Activated CD4-positive, CD25-positive, alpha-beta regulatory T cell (primary cell): ENCODE measurements at places on chromosomes 3 and 15.

- DNase-seq, result no peak
Observed at GRCh38 chr3:127184870-127185216, 8.1 kb upstream of the PRR23E start.

DNA sequence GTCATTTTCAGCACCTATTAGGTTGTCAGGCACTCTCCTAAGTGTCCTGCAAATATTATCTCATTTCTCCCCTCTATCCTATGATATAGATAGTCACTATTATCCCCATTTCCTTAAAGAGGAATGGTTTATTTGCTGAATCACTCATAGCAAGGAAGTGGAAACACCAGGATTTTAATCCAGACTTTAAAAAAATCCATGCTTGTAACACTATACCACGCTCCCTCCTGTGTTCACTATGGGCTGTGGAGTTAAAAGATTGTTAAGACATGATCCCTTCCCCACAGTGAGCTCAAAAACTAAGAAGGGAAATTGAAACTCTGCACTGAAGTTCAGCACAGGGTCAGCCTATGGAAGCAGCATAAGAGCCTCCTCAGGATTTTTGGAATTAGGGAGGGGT lies 60.2 kb downstream of the TMEM39A start:
- no peak for DNase-seq

DNA sequence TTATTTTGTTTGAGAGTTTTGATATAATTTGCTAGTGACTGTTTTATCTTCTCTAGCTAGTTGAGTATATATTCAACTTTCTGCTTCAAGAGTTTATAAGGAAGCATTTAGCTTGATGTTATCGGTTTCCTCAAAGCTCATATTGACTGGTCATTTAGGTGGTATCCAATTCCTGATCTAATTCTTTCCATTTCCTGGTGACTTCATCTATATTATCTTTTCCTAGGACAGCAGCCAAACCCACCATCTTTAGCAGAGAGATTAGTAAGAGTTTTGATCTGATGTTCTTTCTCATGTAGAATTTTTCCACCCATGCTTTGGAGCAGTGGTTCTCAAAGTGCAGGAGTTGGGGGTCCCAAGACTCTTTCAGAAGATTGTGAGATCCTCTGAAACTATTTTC lies 148.6 kb upstream of the STT3B start:
- no peak for DNase-seq

GRCh38 chr3:192834428-192834827 lies 83.2 kb downstream of the MB21D2 start:
- DNase-seq, result no peak

- no peak for DNase-seq
Observed at GRCh38 chr15:39442898-39443297, 138.0 kb upstream of the THBS1 start.

GRCh38 chr3:132783152-132783551 lies 60.9 kb upstream of the NPHP3 start:
- no peak for DNase-seq

GRCh38 chr3:23761440-23761896 lies 44.3 kb upstream of the UBE2E1 start:
- DNase-seq, result no peak

DNA sequence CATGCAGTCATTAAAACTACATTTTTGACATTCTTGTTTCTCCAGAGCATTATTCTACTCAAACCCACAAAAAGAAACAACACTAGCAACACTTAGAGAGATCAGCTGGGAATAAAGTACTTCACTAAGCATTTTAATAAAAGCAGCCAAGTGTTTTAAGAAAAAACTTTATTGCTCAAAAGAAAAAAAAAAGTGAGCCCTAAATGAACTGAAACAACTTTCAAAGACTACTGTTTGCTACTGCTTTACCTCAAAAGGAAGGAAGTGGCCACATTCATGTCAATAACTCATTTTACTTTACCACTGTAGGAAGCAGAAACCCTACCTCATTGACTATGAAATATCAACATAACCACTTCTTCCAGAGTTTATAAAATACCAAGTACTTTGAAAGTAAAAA lies 91.3 kb downstream of the UACA start:
- no peak for DNase-seq

DNA sequence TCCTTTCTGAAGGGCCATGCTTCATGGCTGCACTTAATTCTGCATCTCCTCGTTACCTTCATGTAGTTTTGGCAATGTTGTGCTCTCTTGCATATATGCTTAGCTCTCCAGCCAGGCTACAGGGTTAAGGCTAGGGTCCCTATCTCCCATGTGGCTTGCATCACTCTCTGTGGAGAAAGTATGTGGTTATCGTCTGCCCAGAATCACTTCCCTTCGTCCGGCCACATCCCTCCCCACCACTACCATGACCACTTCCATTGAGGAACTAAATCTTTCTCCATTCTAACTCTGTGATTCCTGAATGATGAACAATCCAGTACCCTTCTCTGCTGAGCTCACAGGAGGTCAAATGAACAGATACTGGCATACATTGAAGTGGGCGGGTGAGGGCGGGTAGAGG lies 34.0 kb downstream of the WWTR1 start:
- DNase-seq, result no peak

DNA sequence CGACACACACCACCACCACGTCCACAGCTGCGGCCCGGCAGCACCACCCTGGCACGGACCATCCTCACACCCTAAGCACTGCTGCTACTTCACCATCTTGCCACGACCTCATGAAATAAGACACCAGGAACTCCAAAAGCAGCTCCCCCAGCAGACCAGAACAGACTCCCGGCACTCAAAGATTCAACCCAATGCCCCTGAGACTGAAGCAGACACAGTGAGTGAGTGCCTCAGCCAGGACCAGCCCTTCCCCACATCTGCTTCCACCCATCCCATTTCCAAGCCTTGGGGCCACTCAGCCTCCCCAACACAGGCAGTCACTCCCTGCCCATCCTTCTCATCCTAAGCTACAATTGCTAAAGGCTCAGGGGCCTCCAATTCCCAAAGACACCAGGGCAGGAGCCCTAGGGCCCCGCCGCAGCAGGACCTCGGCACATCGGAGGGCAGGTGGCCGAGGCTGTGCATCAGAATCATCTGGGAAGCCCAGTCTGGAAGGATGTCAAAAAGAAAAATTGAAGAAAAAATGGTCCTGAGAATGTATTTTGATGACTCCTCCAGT lies 18.4 kb upstream of the OCA2 start:
- DNase-seq, result no peak

GRCh38 chr3:179852142-179852905 lies 184.4 kb downstream of the PEX5L start:
- no peak for DNase-seq

- no peak for DNase-seq
Observed at GRCh38 chr3:114034211-114034610, 22.1 kb downstream of the CCDC191 start.

GRCh38 chr3:154139996-154140436 lies 18.8 kb downstream of the ARHGEF26 start:
- DNase-seq, result no peak

GRCh38 chr15:79676621-79677020 lies 220.2 kb downstream of the MTHFS start:
- no peak for DNase-seq

DNA sequence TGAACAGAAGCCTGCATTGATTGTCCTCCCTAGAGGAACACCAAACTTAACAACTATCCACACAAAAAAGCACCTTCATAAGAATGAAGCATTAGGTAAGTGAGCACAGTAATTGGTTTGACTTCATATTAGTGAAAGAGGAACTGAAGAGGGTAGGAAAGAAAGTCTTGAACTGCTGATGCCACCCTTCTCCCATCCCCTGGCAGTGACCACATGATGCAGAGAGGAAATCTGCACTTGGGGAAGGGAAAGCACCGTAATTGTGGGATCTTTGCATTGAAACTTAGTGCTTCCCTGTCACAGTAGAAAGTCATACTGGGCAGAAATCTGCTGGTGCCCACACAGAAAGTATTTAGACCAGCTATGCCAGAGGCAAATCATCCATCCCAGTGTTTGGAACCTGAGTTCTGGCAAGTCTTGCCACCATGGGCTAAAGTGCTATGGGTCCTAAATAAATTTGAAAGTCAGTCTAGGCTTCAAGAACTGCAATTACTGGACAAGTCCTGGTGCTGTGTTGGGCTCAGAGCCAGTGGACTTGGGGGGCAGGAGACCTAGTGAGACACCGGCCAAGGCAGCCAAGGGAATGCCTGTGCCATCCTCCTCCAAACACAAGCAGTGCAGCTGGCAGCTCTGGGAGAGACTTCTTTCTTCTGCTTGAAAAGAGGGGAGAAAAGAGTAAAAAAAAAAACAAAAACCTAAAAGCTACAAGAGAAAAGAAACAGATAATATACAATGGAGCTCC lies 63.6 kb downstream of the SLC15A2 start:
- no peak for DNase-seq

GRCh38 chr3:122458992-122459391 lies 43.1 kb upstream of the WDR5B start:
- DNase-seq, result no peak

- DNase-seq, result no peak
Observed at GRCh38 chr3:129829640-129830039, 63.9 kb downstream of the TMCC1 start.

GRCh38 chr3:117926819-117927218 lies 1107.8 kb downstream of the IGSF11 start:
- DNase-seq, result no peak

GRCh38 chr15:68047826-68048225 lies 6.3 kb upstream of the PIAS1 start:
- DNase-seq, result no peak

DNA sequence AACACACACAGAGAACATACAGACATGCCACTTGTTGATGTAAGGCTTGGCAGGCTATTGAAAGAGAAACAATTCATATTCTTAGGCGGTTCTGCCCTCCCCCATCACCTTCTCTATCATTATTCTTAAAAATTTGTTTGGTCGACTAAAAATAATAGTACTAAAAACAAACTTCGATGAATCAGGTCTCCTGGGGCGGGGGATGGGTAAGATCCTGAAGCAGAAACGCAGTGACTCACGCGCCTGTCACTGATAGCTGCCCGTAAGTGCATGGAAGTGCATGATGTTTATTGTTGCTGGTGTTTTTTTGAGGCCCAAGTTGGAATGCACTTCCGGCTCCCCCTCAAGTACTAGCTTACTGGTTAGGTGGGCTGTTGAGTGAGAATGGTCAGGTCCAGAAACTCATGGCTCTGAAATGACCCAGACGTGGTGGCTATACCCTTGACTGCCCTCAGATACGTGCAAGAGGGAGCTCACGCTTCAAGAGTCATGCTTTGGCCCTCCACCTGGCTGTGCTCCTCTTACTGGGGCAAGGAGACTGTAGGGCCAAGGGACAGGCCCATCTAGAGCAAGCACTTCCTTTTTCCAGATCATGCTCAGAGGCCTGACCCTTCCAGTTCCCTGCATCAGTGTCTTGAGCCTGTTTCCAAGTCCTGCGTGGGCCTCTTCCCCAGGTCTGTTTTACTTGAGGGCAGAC lies 10.9 kb downstream of the SMAD3 start:
- DNase-seq, result peak; percentile 51
